Type B pancreatic cell (in vitro differentiated cells): ENCODE measurements at places on chromosomes 4 and X.
A peak's percentile ranks its signal among the peaks of the same experiment; 100 is the strongest.

DNA sequence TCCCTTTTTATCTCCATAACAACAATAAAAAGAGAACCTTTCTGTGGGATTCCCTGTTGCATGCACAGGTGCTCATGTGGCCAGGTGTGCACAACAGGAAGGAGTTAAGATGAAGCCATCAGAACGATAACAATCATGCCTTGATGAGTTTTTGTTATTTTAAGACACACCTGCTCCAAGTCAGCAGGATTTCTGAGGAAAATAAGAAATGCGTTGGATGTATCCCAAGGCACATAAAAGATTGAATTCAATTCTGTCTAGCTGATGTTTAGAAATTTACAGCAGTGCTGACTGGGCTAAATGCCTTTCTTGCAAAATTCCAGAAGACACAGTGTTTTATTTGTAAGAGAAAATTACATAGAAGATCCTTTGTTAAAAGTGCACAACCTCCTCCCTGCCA lies 1678.2 kb downstream of the ARAP2 start:
- no peak overlapping the region for H3K27ac ChIP-seq
- H3K4me1 ChIP-seq, result no peaks in the 10 kb centered on the region
- H3K36me3 ChIP-seq, result no peaks in the 10 kb centered on the region
- no peaks in the 10 kb centered on the region for H3K27me3 ChIP-seq
- no peak overlapping the region for H3K4me3 ChIP-seq

DNA sequence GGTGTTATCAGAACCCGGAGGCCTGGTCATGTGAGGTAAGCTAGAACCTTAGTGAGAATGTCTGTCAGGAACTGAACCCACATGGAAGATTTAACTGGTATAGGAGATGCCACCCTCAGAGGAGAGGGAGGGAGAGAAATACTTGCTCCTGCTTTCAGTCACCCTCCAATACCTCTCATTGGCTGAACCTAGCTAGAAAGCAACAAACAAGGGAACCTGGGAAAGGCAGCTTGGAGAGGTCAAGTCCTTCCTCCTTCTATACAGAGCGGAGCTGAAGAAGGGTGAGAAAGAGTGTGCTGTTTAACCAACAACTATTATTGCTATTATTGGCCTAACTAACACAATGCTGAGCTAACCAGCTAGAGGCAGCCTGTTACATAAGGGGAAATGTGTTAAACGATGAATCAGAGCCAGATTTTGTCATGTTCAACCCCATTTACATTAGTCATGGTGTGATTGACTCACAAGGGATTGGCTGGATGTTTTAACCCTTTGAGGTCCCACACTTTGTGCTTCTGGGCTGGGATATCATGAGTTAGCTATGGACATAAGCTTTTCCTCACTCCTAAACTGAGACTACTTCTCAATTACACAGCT lies 96.5 kb upstream of the ESX1 start:
- H3K4me3 ChIP-seq, result no peak overlapping the region
- no peaks in the 10 kb centered on the region for H3K27me3 ChIP-seq

DNA sequence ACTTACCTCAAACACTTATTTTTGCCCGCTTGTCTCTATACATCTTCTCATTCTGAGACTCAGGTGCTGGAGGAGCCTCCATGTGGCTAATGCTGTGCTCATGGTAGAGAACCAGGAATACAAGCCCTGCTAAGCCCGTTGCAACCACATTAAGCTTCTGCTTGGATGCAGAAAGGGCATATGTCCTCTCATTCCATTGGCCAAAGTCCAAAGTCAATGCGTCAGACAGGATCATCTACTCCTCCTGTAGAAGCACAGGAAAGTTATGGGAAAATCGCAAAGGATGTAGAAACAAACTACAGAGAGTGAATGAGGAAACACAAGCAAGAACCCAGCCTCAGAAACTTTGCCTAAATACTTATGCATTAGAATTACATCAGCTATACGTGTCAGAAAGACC lies 124.5 kb upstream of the AGA start:
- no peak overlapping the region for H3K4me3 ChIP-seq
- no peaks in the 10 kb centered on the region for H3K4me1 ChIP-seq
- H3K27me3 ChIP-seq, result no peaks in the 10 kb centered on the region
- no peak for DNase-seq
- H3K27ac ChIP-seq, result no peak overlapping the region
- H3K36me3 ChIP-seq, result no peaks in the 10 kb centered on the region

DNA sequence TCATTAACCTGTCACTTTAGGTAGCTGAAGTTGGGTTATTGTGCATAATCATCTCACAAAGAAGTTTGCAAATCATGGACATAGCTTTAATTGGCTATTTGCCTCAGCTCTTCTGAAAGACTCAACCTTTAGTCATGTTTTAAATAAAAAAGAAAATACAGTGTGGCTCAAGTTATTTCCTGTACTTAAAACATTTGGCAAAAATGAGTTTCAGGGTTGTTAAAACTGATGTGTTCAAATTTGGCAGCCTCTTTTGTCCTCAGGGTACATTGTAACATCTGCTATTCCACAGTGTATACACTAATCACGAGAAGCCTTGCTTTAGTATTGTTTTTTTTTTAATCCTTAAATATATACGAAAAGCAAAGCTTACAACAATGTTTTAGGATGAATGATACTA lies 31.5 kb upstream of the HPGD start:
- no peak overlapping the region for H3K4me3 ChIP-seq
- no peaks in the 10 kb centered on the region for H3K27me3 ChIP-seq
- no peak overlapping the region for H3K27ac ChIP-seq
- no peaks in the 10 kb centered on the region for H3K4me1 ChIP-seq
- H3K36me3 ChIP-seq, result no peaks in the 10 kb centered on the region
- no peak for DNase-seq

DNA sequence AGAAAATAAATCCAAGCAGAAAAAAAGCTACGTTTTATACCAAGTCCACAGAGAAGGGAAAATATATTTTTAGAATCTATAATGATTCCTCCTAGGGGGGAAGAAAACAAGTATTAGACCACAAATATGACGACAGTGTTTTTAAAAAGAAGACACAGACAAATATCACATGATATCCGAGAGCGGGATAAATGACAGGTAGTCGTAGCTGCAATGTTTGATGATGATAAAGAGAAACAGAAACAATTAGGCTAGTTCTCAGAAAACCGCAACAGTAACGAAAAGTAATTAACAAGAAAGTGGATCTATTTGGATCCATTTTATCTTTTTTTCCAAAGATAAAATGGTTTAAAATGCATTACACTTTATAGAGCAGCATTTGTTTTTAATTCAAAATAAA lies 918 bp downstream of the HAUS3 start:
- peaks cover 45% of the 10 kb centered on the region for H3K4me1 ChIP-seq
- no peaks in the 10 kb centered on the region for H3K27me3 ChIP-seq
- H3K36me3 ChIP-seq, result peaks cover 18% of the 10 kb centered on the region

DNA sequence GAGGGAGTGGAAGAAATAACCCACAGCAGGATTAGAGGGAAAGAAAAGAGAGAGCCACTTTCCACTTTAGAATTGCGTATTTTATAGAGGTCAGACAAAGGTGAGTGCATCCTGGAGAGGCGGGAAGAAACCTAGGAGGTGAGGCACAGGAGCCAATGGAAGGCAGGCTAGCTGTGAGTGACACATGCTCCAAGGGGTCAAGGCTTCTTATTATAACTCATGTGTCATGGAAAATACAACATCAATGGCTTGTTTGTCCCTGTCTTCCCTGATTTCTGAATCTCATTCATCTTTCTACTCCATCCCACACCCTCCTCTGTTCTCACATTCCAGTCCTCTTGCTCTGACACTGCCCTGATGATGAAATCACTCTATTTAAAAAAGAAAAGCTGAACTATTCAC lies 14.4 kb downstream of the ANXA3 start:
- DNase-seq, result no peak
- peaks cover 56% of the 10 kb centered on the region for H3K4me1 ChIP-seq

- no peaks in the 10 kb centered on the region for H3K4me1 ChIP-seq
- H3K27ac ChIP-seq, result no peak overlapping the region
- H3K36me3 ChIP-seq, result no peaks in the 10 kb centered on the region
- no peak overlapping the region for H3K4me3 ChIP-seq
These were observed 48.4 kb upstream of the SPANXN2 start for GRCh38 chrX:143768976-143769375.

DNA sequence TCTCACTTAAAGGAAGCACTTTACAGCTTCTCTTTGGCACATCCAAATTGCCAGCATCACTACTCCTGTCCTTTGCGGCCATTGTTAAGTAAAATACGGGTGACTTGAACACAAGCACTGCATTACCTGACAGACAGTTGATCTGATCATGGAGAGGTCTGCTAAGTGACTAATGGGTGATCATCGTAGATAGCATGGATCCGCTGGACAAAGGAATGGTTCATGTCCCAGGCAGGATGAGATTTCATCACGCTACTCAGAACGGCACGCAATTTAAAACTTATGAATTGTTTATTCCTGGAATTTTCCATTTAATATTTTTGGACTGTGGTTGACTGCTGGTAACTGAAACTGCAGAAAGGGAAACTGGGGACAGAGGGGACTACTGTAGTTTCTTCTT lies 94.1 kb downstream of the NEUROG2 start:
- no peak overlapping the region for H3K4me3 ChIP-seq
- H3K4me1 ChIP-seq, result peaks cover 13% of the 10 kb centered on the region
- DNase-seq, result no peak
- no peaks in the 10 kb centered on the region for H3K36me3 ChIP-seq
- H3K27me3 ChIP-seq, result no peaks in the 10 kb centered on the region
- no peak overlapping the region for H3K27ac ChIP-seq

DNA sequence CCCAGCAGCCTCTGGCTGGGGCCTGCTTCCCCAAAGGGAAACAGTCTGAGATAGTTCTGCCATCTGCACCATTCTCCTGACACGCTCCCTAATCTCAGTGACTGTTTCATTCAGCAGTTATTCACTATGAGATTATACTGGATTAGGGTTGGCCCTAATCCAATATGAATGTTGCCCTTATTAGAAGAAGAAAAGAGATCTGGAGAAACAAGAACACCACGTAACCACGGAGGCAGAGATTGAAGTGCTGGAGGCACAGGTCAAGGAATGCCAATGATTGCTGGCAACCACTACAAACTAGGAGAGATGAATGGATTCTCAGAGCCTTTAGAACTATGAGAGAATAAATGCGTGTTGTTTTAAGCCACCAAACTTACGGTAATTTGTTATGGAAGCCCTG lies 7.4 kb downstream of the ACOX3 start:
- no peaks in the 10 kb centered on the region for H3K27me3 ChIP-seq
- H3K4me1 ChIP-seq, result peaks cover 24% of the 10 kb centered on the region
- H3K36me3 ChIP-seq, result no peaks in the 10 kb centered on the region
- peak overlapping the region; percentile 13 for H3K4me3 ChIP-seq
- DNase-seq, result no peak

GRCh38 chrX:130909469-130910136 lies 6.6 kb upstream of the ENOX2 start:
- H3K4me3 ChIP-seq, result no peak overlapping the region
- no peak for DNase-seq
- no peaks in the 10 kb centered on the region for H3K4me1 ChIP-seq

- H3K4me1 ChIP-seq, result no peaks in the 10 kb centered on the region
- no peak overlapping the region for H3K4me3 ChIP-seq
- DNase-seq, result no peak
- no peaks in the 10 kb centered on the region for H3K27me3 ChIP-seq
- no peak overlapping the region for H3K27ac ChIP-seq
These were observed 63.3 kb upstream of the RXFP1 start for GRCh38 chr4:158458271-158458895.

- no peaks in the 10 kb centered on the region for H3K4me1 ChIP-seq
- no peak overlapping the region for H3K27ac ChIP-seq
- no peaks in the 10 kb centered on the region for H3K36me3 ChIP-seq
- no peak overlapping the region for H3K4me3 ChIP-seq
These were observed 13.3 kb upstream of the IL3RA start for GRCh38 chrX:1323315-1323714.

GRCh38 chrX:98194036-98194435 lies 1310.3 kb downstream of the RPA4 start:
- H3K4me1 ChIP-seq, result no peaks in the 10 kb centered on the region
- peaks cover 5% of the 10 kb centered on the region for H3K36me3 ChIP-seq
- no peak for DNase-seq
- H3K27ac ChIP-seq, result no peak overlapping the region

DNA sequence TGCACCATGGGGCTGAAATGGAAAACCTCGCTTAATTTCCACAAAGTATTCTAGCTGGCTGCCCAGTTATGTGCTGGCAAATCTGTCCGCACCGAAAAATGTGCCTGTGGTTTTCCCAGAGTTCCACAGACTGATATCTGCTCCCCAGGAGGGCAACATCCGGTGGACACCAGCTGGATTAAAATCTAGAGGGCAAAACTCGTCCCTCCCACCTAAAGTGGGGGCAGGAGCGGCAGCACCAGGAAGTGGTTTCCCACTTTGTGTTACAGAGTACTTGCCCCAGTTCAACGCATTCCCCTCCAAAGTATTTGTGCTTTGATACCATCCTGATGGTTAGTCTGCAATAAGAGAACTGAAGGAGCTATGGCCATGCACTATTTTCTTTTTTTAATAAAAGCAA lies 187.6 kb downstream of the TSPAN5 start:
- H3K4me3 ChIP-seq, result no peak overlapping the region
- no peaks in the 10 kb centered on the region for H3K27me3 ChIP-seq
- peaks cover 14% of the 10 kb centered on the region for H3K4me1 ChIP-seq
- H3K27ac ChIP-seq, result no peak overlapping the region
- DNase-seq, result no peak

DNA sequence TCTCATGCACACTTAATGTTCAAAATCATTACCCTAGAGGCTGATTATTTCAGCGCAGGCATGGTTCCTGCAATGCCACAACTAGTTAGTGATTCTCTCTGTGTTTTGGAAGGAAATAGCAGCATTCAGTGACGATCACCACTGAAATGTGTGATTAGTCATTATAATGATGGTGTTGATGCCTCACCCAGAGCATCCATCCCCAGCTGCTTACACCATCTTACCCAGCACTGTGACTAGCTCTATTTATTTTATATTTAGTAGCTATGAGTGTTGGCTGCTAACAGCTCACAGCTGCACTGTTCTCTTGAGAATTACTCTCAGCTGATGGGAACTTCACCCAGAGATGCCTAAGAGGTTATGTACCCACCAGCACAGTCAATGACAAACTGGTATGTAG lies 60.5 kb upstream of the TSPAN7 start:
- no peaks in the 10 kb centered on the region for H3K27me3 ChIP-seq
- no peaks in the 10 kb centered on the region for H3K36me3 ChIP-seq
- no peaks in the 10 kb centered on the region for H3K4me1 ChIP-seq
- no peak overlapping the region for H3K4me3 ChIP-seq

DNA sequence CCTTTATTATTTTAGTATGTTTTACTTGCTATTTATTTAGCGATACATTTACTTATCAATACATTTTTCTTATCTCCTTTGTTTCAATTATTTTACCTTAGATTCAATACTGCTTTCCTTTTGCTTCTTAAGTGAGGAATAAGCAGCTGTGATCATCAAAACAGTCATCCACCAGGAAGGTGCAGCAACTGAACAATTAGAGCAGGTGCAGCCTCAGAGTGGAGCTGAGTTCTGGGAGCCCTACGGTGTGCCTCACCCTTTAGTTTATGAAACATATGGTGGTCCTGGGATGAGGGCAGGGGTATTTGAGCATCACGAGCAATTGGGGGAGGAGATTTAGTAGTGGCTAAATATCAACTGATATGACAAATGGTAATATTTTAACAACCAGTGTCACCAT lies 111.0 kb downstream of the FRYL start:
- H3K36me3 ChIP-seq, result peaks cover 6% of the 10 kb centered on the region
- DNase-seq, result no peak
- no peaks in the 10 kb centered on the region for H3K4me1 ChIP-seq
- no peak overlapping the region for H3K4me3 ChIP-seq
- no peak overlapping the region for H3K27ac ChIP-seq

GRCh38 chr4:146428298-146428697 lies 93.4 kb downstream of the SLC10A7 start:
- H3K36me3 ChIP-seq, result no peaks in the 10 kb centered on the region
- DNase-seq, result no peak
- H3K27me3 ChIP-seq, result no peaks in the 10 kb centered on the region
